ENCODE measurements at places on chromosomes 2 and 18. TPM values are rescaled to one million over a fixed set of nuclear protein-coding genes. Genes with fewer than 3 reads are reported as not detected.

Gene GPR75
- 1.7 TPM for total RNA-seq

DNA sequence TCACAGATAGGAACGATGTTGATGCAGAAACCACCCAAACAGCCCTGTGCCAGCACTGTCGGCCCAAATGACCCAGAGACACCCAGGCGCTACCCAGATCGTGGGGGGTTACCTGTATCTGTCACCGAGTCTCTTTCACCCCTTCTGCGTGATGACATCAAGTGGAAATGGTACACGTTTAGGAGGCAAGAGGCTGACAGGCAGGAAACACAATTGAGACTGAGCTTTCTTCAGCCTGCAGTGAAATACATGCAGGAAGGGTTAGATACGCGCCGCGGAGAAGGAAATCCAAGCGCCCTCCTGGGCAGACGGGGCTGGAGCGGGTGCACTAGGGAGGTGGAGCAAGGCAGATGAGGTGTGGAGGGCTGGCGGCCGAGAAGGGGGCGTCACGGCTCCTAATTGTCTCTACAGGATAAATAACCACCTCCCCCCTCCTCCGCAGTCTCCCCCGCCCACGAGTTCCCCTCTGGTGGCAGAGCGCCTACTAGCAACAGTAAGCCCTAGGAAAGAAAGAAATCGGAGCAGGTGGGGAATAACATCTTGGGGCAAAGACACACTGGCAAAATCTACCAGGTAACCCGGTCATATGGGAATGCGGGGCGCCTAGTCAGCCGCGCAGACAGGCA is at the start of gene RNF152:
Gene RNF152 (minus strand): TSS at position 325 of the 626 bp plus-strand sequence. CDS start 76,544 bp downstream, outside the sequence.
- peak; percentile 25 for DNase-seq

DNA sequence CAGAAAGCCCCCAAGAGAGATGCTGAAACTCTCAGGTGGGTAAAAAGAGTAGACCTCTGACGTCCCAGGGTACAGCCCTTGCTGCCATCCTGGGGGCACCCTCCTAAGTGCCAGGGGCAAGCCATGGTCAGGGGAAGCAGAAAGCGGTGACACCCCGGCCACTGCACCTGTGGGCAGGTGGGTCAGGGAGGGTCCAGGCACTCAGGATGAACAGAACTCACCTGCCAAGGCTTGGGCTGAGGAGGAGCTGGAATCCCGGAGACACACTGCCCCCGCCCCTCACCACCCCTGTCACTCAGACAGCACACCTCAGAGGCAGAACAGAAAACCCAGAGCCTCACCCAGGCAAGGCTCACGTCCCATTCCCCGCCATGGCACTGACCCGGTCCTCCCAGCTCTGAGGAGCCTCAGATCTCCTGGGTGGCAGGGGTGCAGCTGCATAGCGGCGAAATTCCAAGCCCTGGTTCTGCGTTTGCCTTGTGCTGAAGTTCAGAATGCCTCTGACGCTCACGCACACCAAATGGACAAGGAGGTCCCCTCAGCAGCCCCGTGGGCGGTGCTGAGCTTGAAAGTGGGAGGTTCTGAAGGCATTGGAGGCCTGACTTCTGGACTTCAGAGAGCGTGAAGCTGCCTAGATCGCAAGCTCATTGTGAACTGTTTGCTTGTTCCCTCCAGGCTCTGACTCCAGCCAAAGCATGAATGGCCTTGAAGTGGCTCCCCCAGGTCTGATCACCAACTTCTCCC is 4.3 kb downstream of the GPR17 start:
- DNase-seq: no peak

- no peak for DNase-seq
These were observed 168.5 kb downstream of the EN1 start for GRCh38 chr2:118678985-118679384.

All from IMR-90 (cell line).